Camera-type eye (tissue), 1 donor: ENCODE measurements at places on chromosomes 5 and 9. TPM values are rescaled to one million over a fixed set of nuclear protein-coding genes. Genes with fewer than 3 reads are reported as not detected.

Gene EIF4E1B
- 0.55 TPM for total RNA-seq

Gene BSPRY
- 7.5 TPM for total RNA-seq

Gene FAT2
- 3.8 TPM for total RNA-seq

Gene PRPF4
- 30.6 TPM for total RNA-seq

Gene SLC6A3
- total RNA-seq = 2.7 TPM

Gene GRIN3A
- 7.5 TPM for total RNA-seq

Gene IRX1
- 13.0 TPM for total RNA-seq

Gene DMRTA1
- total RNA-seq = 1.8 TPM
